Skin of body (tissue), 3 donors: ENCODE measurements at places on chromosomes 6 and 20.

DNA sequence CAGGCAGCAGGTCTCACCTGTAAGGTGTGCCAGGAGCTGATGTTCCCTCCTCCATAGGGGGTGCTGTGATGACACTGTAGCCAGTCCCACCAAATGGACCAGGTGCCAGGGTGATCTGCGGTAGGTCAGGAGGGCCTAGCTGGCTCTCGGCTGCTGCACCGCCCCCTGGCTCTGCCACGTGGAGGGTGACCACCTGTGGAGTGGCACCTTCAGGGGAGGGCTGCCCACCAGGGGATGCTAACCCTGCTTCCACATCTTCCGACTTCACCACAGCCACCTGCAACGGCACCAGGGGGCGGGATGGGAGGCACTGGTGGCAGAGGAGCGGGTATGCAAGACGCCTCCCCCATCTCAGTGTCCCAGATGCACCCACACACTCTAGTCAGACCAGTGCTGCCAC is 18.3 kb downstream of the ZNF335 start:
- DNase-seq: no peak

DNA sequence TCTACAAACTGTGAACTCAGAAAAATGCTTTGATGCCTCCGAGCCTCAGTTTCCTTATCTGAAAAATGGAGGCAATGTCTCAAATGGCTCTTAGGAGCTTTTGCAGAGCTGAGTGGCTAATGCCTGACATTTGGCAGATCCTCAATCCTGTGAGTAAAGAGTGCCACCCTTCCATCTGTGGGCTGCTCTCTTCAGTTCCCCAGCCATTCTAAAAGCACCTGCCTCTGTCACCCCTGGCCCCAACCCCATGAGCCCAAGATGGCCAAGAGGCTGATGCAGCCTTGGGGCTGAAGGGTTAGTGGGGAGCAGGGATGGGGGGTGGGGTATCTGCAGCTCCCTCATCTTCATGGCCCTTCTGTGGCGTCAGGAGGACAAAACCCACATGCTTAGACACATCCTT is 14.5 kb upstream of the GUCA1A start:
- DNase-seq: no peak

- DNase-seq: no peak
These were observed 104.5 kb downstream of the SMLR1 start for GRCh38 chr6:130931683-130932082.

- peak; percentile 73 for DNase-seq
These were observed 26.8 kb upstream of the RPP40 start for GRCh38 chr6:5030596-5031136.

DNA sequence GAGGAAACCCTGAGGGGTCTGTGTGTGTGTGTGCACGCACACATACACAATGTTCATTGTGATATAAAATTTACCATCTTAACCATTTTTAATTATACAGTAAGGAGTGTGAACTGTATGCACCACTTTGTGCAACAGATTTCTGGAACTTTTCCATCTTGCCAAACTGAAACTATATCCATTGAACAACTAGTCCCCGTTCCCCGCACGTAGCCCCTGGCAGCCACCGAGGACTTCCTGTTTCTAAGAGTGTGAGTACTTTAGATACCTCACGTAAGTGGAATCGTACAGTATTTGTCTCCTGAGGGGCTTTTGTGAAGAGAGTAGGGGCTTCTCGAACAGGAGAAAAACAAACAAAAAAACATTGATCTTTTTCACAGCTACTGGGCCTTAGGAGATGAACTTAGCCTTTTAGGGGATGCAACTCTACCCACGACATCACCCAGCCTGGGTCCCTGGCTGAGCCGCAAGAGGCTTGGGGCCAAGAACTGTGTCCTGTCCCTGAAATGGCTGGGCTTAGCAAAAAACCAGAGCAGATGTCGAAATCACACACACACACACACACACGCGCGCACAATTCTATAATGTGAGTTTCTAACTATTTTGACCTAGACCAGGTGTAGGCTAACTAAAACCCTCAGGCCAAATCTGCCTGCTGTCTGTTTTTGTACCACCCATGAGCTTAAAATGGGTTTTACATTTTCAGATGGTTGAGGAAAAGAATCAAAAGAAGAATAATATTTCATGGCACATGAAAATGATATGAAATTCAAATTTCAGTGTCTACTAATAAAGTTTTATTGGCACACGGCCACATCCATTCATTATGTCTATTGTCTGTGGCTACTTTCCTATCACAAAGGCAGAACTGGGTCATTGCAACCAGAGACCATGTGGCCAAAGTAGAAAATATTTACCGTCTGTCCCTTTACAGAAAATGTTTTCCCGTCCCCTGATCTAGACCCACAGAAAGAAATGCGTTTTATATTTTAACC is 144.2 kb downstream of the EYA2 start:
- DNase-seq: no peak

- DNase-seq: no peak
These were observed 23.8 kb downstream of the FKBP5 start for GRCh38 chr6:35664945-35665344.

- no peak for DNase-seq
These were observed 713 bp upstream of the ELMO2 start for GRCh38 chr20:46406986-46407670.

DNA sequence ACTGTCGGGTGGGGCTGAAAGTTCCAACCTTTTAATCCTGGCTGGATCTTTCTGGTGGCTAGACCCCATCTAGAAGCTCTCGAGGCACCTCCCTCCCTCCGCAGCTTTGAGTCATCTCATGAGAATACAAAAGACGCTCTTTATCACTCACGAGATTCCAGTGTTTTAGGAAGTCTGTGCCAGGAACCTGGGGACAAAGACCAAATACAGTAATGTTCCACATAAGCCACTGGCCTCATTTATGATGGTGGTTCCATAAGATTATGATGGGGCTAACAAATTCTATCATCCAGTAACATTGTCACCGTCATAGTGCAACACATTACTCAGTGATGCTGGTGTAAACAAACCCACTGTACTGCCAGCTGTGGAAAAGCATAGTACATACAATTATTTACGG is 48.7 kb downstream of the NCOA7 start:
- DNase-seq: no peak

GRCh38 chr20:39946931-39947330 is 742.1 kb downstream of the MAFB start:
- DNase-seq: no peak

GRCh38 chr20:15700147-15700765 is 873.0 kb downstream of the KIF16B start:
- DNase-seq: no peak

- DNase-seq: no peak
These were observed 2.8 kb upstream of the ZNF512B start for GRCh38 chr20:63972312-63973159.

DNA sequence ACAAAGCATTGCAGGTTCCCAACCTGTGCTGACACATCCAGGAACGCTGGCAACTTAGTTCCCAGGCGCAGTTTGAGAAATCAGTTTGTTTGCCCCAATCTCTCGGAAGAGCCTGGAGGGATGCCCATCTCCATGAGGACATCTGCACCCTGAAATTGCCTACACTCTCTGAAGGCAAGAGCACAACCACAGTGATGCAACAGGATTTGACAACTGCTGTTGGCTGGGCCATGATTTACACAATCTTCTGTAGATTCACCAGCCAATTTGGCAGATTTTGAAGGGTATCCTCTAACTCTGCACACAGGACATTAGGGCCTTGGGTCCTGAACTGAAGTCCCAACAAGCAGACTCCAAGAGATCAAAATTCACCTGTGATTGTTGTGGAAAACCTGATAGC is 3.4 kb downstream of the APMAP start:
- no peak for DNase-seq

DNA sequence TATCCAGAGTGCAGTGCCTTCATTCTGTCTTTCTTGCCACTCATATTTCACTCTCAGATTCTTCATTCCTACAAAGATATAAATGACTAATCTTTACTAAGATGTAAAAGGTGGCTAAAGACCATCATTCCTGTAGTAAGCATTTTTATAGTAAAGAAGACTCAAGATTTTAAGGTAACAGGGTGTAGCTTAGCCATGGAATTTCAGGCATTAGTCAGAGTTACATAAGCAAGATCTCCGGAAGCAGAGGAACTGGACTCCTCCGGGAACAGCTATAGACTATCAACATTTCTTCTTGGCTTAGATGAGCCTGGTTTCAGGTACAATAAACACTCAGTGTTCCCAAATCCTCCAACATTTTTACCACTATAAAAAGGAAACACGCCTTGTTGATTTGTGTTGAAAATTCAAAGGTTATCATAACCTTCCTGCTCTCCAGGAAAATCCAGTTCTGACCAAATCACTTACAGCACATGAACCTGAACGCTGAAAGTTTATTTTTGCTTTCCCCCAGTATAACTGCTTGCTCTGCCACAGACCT is 23.7 kb downstream of the SERPINB1 start:
- DNase-seq: no peak

DNA sequence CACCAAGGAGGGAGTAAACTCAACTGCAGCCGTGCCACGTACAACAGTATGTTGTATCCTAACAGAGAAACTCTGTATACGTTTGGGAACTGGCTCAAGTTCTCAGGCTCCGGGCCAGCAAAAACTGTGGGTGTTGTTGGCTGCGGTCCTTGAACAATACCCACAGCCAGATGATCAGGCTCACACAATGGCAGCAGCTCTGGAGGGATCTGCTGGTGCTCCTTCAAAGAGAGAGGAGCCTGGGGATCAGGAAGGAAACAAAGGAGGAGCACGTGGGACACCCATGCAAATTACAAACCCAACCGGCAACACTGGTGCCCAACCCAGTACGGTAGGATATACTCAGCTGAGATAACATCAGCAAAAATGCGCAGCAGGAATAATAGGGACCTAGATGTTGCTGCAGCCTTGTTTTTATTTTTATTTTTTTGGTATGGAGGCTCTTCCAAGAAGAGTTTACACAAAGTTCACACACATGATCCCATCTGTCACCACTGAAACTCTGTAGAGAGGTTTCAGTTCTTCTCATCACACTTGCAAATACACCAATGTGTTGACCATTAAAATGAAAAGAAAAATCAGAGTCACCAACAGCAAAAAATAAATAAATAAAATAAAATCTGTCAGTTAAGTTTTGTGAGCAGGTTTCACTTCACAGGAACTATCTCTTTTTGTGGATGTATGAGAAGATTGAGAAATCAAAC is 41.2 kb upstream of the PDE10A start:
- DNase-seq: no peak

- no peak for DNase-seq
These were observed 478.5 kb downstream of the QKI start for GRCh38 chr6:163892824-163893561.

DNA sequence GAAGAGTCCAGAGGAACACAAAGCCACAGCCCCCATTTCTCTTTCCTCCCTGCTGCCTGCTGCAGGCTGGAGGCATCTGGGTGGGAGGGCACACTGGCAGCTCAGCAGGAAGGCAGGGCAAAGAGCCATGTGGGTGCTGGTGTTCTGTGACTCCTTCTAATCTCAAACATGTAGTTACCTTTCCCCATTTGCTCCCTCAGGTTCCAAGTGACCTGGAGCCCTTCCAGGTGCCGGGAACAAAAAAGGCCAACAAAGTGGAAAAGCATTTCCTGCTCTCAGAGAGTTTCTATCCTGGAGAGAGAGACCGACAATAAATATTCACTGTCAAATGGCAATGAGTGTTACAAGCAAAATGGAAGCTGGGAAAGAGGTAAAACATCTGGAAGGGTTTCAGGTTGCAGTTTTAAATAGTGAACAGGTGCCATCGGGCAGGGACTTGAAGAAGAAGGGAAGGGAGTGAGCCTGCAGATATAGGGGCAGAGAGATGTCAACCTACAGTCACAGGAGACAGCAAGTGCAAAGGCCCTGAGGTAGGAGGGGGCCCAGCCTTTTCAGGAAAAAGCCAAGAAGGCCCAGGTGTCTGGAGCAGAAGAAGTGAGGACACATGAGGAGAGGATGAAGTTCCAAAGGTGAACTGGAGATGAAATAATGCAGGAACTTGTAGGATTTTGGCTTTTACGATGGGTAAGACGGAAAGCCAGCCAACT is 43.6 kb upstream of the IYD start:
- DNase-seq: no peak

GRCh38 chr6:36117658-36118549 is 12.4 kb upstream of the MAPK13 start:
- DNase-seq: no peak

DNA sequence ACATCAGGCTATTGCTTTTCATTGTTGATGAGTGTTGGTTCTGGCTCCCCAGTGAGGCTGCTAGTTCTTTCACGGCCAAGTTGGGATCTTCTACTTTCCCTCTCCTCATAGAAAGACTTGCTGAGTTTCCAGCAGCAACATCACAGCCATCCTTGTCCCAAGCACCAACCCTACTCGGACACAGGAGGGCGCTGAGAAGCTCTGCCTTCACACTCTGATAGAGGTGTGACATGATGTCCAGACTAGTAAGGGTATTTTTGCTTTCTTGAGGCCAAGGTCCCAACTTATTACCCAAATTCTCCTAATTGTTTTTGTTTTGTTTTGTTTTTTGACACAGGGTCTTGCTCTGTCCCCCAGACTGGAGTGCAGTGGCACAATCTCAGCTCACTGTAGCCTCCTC is 3.0 kb upstream of the GCM1 start:
- DNase-seq: no peak
